Peyer's patch (tissue), 4 donors: ENCODE measurements at places on chromosomes 7 and 10. TPM values are rescaled to one million over a fixed set of nuclear protein-coding genes. Genes with fewer than 3 reads are reported as not detected.

Gene TMEM229A
- 23.1 TPM for total RNA-seq

DNA sequence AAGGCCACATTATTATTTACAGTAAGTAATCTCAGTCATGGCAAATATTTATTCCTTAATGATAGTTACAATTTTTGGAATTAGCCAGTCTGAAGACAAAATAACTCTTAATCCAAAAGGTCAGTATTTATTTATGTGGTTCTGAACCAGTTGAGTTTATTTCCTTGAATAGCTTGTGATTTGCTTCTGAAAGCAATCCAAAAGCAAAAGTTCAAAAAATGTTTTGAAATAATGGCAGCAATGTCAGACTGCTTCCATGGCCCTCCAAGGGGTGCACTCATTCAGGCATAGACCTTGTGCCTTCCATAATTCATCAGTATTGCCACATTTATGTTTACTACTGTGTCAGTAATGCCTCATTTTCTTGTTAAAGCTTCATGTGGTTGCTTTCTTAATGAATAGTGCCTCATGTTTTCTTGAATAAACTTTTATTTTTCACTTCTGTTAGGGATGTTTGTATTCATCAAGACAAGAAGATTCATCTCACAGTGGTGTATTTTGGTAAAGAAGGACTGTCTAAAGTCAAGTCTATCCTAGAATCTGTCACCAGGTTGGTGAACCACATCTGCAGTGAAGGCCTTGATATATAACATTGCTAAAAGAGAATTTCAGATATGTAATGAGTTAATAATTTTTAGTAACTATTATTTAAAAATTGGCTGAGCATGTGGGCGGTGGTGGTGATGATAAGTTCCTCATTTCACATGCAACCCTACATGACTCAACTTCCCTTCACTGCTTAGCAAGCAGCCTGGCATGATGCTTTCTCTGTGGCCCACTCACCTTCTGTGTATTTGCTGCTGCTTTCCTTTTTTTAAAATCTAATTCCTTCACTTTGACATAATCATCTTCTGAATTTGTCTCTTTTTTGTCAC, 22.0 kb downstream of the CSGALNACT2 start:
- DNase-seq: no peak

- no peak for DNase-seq
Observed at GRCh38 chr10:85542936-85543730, 823.5 kb downstream of the GRID1 start.

- no peak for DNase-seq
Observed at GRCh38 chr7:75048435-75049379, 24.9 kb downstream of the RCC1L start.

GRCh38 chr10:90988024-90988423, 67.1 kb upstream of the ANKRD1 start:
- no peak for DNase-seq

DNA sequence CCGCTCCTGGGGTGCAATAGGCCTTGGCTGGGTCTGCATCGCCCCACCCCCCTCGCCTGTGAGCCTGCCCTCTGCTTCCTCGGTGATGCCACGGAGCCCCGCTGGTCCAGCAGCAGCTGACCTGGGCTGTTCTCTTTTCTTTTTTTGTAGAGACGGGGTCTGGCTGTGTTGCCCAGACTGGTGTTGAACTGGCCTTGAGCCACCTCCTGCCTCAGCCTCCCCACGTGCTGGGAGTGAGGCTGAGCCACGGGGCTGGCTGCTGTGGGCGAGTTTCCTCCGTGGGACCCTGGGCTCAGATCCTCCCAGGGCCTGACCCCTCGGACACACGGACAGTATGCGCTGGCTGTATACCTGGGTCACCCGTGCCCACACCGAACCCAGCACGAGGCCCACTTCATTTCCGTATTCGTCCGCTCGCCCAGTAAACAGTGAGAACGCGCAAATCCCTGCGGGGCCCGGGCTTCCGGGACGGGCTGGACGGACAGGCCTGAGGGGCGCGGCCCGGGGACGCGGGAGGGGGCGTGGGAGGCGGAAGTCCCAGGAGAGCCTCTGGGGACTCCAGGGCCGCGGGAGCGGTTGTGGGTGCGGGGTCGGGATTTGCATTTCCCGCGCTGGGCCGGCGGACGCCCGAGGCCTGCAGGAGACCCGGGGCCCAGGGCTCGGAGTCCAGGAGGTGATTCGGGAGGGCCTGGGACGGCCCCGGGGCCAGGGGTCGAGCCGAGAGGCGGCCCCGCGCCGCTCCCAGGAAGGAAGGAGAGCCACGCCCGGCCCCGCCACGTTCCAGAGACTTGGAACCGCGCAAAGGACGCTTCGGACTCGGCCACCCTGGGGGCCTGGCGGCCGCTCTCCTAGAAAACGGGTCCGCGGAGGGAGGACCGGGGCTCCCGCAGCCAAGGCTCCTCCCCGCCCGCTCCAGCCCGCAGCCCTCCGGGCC, 57.7 kb upstream of the DNAJB6 start:
- DNase-seq: peak; percentile 83

DNA sequence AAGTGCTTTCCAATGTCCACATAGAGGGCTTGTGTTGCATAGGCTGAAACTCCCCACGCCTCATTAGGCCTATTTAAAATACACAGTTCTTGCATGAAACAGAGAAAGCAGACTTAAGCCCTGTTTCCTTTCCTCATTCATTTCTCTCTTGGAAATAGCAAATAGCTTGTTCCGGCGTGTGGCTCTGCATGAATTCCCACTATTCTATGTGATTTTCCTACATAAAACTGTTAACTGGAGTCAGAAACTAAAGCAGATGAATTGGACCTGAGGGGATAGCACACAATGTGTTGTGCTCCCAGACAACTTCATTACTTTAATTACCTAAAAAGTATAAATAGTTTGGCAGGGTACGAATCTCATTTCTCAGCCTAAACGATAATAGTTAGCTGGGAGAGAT, 981.5 kb downstream of the SORCS1 start:
- DNase-seq: no peak
